HL-60 (cell line): ENCODE measurements at places on chromosomes 3 and 15.

- DNase-seq, result peak; percentile 10
Observed at GRCh38 chr15:70284438-70285214, 186.9 kb upstream of the TLE3 start.

- DNase-seq, result no peak
Observed at GRCh38 chr3:114816052-114816451, 331.0 kb downstream of the ZBTB20 start.

GRCh38 chr3:23959135-23959900 is 14.2 kb downstream of the NR1D2 start:
- DNase-seq, result no peak

DNA sequence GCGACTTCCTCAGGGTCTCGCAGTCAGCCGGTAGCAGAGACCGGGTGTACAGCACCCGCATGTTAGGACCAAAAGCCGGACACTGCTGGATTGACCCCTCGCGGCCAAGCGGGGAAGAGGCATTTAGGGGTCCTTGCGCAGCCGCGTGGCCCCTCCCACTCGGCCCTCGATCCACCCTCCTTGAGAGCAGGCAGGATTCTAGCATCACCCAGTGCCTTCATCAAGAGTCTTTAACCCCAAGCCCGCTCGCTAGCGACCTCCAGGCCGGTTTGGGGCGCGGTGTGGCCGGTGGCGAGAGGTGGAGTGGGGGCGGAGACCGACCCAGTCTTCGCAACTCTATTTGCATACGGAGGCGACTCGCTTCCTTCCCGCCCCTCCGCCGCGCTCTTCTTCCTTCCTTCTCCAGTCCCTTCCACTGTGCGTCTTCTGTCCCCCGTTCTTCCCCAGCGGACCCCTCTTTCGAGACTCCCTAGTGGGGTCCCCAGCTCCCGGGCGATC is at the start of gene ST6GAL1:
Gene ST6GAL1, plus strand, starts transcription at position 384 of the 498 bp plus-strand sequence. CDS start 112,178 bp downstream, outside the sequence.
- DNase-seq, result peak; percentile 80

- DNase-seq, result no peak
Observed at GRCh38 chr3:143184099-143184498, 64.5 kb downstream of the CHST2 start.

- no peak for DNase-seq
Observed at GRCh38 chr3:45199837-45200648, 26.0 kb downstream of the TMEM158 start.

DNA sequence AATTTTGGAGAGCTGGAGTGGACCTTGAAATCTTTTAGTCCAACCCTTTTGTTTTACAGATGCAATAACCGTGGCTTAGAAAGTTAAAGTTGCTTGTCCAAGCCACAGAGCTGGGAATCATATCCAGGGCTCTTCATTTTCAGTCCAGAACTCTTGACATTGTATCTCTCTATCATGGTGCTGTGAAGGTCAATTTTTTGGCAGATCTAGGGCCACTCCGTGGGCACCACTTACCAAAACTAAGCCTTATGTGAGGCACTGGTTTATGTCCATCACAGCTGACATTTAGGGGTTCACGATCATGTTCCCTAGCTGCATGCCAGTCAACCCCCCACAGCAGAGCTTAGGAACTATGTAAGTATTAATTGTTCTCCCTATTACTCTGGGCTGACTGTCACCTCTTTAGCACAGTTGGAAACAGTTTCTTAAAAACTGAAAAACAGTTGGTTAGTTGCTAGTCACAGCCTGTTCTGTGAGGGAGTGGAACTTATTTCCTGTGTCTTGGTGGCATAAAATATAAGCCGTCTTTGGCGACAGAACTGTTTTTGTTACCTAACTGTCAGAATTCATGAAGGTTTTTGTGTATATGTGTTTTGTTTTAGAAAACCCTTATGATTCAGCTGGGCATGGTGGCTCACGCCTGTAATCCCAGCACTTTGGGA is 189.6 kb upstream of the UMPS start:
- no peak for DNase-seq

DNA sequence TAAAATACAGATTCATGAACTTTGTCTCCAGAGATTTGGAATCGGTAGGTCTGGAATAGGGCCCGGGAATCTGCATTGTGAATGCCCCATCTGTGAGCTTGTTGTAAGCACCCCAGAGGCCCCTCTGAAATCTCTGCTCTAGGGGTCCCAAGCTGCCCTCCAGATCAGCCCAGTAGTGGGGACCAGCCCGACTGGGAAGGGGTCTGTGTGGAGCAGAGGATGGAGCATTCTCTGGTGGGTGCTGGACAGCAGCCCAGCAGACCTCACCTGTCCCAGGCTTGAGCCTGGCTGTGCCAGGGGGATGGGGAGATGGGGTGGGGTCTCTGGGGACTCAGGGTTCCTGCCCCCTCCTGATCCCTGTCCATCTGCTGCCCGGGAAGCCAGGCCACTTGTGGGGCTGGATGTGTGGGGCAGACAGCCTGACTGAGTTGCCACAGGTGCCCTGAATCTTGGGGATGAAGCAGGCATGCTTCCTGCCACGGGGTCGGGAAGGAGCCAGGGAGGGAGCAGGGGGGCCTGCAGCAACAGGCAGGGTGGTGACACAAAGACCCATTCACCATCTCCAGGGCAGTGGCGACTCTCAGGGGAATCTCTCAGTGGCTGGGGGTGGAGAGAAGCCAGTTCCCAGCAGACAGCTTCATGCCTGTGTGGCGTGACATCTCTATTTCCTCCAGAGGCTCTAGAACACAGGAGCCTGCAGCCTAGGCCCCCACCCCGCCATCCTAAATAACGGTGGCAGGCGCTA is 99.3 kb downstream of the WNT7A start:
- no peak for DNase-seq
